ENCODE measurements at places on chromosomes 7 and 10.

DNA sequence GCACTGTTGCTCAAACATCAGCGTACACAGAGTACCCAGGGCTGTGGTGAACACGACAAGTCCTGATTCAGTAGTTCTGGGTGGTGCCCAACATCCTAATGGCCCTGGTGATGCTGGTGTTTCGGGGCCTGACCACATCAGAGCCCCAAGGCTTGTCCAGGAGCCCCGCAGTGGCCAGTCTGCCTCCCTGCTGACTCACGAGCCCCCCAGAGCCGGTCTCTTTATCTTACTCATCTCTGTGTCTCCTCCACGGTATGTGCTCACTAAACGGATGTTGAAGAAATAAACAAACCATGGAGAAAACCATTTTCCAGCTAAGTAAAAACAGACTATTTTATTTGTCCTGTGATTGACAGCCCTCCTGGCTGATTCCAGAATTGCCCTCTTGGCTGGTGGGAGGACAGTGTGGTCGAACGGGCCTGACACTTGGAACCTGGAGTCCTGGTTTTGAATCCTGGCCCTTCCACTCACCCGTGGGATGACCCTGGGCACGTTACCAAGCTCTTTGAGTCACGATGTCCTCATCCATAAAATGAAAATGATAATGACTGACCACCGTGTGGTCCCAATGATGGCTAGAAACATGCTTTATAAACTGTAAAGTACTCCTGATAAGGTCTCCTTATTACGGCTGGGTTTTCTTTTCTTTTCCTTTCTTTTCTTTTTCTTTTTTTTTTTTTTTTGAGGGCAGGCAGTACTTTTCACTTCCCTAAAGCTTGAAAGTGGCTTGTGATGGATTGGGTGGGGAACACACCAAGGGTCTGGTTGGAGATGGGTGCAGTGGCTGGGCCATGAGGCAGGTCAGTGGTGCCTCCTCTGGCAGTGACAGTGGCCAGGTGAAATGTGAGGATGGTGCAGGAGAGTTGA lies 5.7 kb downstream of the HIP1 start:
- DNase-seq = no peak

- no peak for DNase-seq
Measured at GRCh38 chr7:96645084-96645483, 64.6 kb downstream of the SEM1 start.

GRCh38 chr10:119373294-119374102 lies 166.1 kb downstream of the GRK5 start:
- DNase-seq = no peak

- DNase-seq = no peak
Measured at GRCh38 chr7:33937871-33938270, 32.5 kb downstream of the BMPER start.

- no peak for DNase-seq
Measured at GRCh38 chr10:47079204-47079580, 168.0 kb downstream of the PTPN20 start.

- DNase-seq = no peak
Measured at GRCh38 chr7:151793531-151793951, 83.4 kb downstream of the PRKAG2 start.

- no peak for DNase-seq
Measured at GRCh38 chr10:73655990-73656298, at the start of gene SYNPO2L. Gene SYNPO2L (minus strand): TSS chr10:73656029. CDS start chr10:73655922, 107 bp downstream.

GRCh38 chr10:13922586-13922985 lies 335.8 kb downstream of the PRPF18 start:
- DNase-seq = no peak

GRCh38 chr7:129438281-129438838 lies 4.1 kb downstream of the STRIP2 start:
- DNase-seq = no peak

DNA sequence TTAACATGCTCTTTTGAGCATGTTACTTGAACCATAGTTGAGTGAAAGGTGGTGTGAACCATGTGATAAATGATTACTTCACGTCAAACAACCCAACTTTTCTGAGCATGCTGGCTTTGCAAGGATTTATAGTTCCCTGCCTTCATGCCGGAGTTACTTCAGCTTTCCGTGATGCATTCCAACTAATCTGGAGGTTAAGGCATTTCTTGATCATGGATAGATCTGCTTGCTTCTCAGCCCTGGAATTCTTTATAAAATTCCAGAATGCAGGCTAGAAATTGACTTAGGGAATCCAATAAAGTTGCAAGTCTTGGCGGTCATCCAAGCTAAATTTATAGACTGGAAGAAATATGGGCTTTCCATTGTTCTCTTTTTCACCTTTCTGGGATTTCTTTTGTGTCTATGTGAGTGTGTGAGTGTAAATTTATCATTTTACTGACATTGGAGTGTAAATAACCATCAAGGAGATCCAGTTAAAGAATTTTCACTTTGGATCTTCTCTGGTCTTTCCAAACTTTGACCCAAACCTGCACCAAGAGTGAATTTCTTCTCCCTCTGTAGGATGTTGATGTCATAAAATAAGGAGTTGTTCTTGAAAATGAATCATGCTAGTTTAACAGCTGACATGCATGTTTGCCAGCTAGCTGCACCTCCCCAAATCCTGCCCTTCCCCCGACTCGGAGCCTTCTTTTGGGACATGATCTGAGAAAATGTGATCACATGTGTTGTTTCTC lies 289.0 kb downstream of the TWIST1 start:
- DNase-seq = no peak

DNA sequence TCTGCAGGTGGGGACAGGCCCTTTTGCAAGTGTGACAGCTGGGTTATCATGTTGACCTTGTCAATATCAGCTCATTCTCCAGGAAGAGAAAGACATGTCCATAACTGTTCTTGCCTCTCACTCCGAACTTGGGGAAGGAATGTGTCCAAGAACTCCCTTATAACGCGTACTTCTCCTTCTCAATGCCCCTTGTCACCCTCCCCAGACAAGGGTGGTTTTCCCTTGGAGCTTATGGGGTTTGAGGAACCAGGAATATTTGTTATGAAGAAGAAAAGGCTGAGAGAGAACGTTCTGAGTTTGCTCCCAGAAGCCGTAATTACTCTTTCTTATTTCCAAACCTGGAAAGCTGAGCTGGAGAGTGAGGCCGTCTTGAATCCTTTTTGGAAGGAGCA lies 77.4 kb downstream of the MKI67 start:
- DNase-seq = no peak

DNA sequence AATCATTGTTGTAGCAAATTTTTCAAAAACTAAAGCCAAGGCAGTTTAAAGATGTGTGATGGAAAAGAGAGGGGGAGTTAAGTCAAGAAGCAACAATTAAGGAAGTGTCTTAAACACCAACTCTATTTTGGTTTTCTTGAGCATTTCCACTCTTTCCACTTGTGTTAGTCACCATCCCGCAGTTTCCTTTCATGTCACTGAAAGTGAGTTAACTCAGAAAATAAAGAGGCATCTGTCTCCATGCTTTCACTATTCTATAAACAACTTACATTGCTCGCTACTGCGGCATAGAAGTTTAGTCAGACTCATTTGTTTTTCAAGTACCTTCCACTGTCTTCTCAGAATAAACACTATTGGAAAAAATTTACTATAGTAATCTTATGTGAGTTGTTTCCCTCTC lies 284.9 kb upstream of the SEMA3D start:
- no peak for DNase-seq
